Progenitor cell of endocrine pancreas (in vitro differentiated cells): ENCODE measurements at places on chromosomes 2 and 18. TPM values are rescaled to one million over a fixed set of nuclear protein-coding genes. Genes with fewer than 3 reads are reported as not detected.

GRCh38 chr2:190599073-190599472 lies 49.8 kb upstream of the NAB1 start:
- H3K4me1 ChIP-seq, result peaks cover 11% of the 10 kb centered on the region
- no peak for DNase-seq
- peaks cover 4% of the 10 kb centered on the region for H3K27me3 ChIP-seq
- H3K36me3 ChIP-seq, result peaks cover 1% of the 10 kb centered on the region
- H3K27ac ChIP-seq, result no peak overlapping the region

- no peak for DNase-seq
- no peaks in the 10 kb centered on the region for H3K36me3 ChIP-seq
- H3K4me3 ChIP-seq, result no peak overlapping the region
- peaks cover 24% of the 10 kb centered on the region for H3K4me1 ChIP-seq
- H3K27me3 ChIP-seq, result peaks cover 6% of the 10 kb centered on the region
Measured at GRCh38 chr2:220227266-220227920, 600.0 kb downstream of the SLC4A3 start.

- DNase-seq, result no peak
- peaks cover 18% of the 10 kb centered on the region for H3K27me3 ChIP-seq
- H3K27ac ChIP-seq, result no peak overlapping the region
- H3K4me3 ChIP-seq, result no peak overlapping the region
- no peaks in the 10 kb centered on the region for H3K36me3 ChIP-seq
Measured at GRCh38 chr2:240205348-240205747, 64.9 kb upstream of the OTOS start.

- no peak overlapping the region for H3K4me3 ChIP-seq
- DNase-seq, result no peak
- H3K36me3 ChIP-seq, result no peaks in the 10 kb centered on the region
- H3K27ac ChIP-seq, result no peak overlapping the region
Measured at GRCh38 chr18:74183130-74183529, 34.8 kb downstream of the TIMM21 start.

The FAM110C gene
- 4.2 and 5.1 TPM in 2 replicates for total RNA-seq

The EML6 gene
- 2.6 and 4.0 TPM in 2 replicates for total RNA-seq

- DNase-seq, result no peak
- no peak overlapping the region for H3K27ac ChIP-seq
- H3K4me3 ChIP-seq, result no peak overlapping the region
- H3K36me3 ChIP-seq, result no peaks in the 10 kb centered on the region
Measured at GRCh38 chr2:242038166-242038927, 168.8 kb downstream of the RTP5 start.

DNA sequence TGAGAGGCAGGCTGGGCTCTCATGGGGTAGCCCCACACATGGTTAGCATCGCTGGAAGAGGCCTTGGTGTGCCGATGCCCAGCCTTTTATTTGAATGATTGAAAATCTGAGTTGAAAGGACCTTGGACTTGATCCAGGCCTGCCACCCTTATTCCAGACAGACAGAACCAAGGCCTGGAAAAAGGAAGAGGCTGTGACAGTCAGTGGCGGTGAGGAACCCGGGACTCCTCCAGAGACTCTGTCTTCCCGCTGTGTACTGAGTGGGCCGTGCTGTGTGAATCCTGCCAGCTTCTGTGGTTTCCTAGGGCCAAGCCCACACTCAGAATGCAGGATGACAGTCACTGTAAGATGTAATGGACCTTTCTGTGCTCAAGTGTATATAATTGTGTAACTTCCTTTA lies 218.5 kb downstream of the LDLRAD4 start:
- H3K27me3 ChIP-seq, result peaks cover 9% of the 10 kb centered on the region
- H3K36me3 ChIP-seq, result no peaks in the 10 kb centered on the region
- DNase-seq, result no peak
- no peaks in the 10 kb centered on the region for H3K4me1 ChIP-seq
